NCI-H748 treated with DMSO at 0.1 percent for 48 hours (cell line): ENCODE measurements at places on chromosomes 6 and 20.
A peak's percentile ranks its signal among the peaks of the same experiment; 100 is the strongest.

GRCh38 chr6:1436334-1437306, 47.2 kb downstream of the FOXF2 start:
- DNase-seq: peak; percentile 59

DNA sequence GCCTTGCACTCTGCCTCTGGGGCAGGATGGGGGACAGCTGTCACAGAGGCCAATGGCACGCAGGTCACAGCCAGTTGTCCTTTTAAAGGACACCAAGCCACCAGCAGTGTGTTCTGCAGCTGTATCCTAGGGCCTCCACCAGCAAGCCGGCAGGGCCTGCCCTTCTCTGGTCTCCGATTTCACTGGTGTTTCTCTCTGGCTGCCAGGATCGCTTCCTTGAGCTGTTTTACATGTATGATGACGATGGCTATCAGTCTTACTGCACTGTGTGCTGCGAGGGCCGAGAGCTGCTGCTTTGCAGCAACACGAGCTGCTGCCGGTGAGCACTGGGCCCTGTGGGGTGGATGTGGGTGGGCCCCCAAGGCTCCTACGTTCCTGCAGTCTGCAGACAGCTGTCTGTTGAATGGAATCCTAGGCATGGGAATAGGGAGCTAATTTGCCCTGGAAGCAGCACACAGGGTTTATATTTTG, 22.7 kb upstream of the MAPRE1 start:
- no peak for DNase-seq

DNA sequence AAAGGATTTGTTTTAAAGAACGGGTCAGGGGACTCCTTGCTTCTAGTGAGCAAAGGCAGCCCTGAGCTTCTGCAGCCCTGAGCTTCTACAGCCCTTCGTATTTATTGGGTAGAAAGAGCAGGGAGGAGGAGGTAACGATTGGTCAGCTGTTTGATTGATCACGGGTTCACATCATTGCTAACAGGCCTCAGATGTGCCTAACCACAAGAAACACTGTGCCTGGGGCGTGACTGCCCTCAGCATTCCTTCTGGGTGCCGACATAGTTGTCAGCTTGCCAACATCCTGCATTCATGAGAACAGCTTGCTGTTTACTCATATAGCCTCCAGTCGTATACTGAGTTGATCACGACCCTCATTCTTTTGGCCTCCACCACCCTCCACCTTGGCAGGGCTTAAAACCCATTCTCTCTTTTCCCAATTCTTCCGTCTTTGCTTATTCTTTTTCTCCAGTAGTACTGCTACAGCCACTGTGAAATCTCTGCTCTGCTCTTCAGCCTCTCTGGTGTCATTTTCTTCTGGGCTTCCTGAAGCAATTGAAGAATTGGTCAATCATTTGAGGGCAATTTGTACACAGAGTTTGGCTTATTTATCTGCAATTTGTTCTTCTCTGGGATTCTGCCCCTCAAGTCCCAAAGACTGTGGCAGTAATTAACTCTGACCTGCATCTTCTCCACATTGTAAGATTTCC, 25.4 kb upstream of the NOP56 start:
- DNase-seq: no peak

GRCh38 chr20:41048461-41049301, 20.1 kb downstream of the TOP1 start:
- DNase-seq: no peak

- DNase-seq: no peak
Measured at GRCh38 chr6:158999154-158999665, 792 bp downstream of the RSPH3 start.
